ENCODE measurements at places on chromosomes 2 and 18.

DNA sequence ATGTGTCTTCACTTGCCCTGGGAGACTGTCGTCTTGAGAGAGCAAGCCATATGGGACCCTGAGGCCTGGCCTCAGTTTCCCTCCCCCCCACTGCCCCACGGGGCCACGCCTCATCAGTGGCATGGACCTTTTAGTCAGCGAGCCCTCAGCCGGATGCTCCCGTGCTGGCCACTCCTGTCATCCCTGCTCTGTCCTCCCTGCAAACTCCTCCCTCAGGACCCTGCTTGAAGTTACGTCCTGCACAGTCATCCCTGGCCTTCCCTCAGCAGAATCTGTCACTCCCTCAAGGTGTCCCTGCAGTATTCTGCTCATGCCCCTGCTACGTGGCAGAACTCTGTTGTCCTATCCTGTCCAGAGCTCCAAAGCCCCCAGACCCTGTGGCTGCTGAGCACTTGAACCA lies 265.1 kb downstream of the NEDD4L start:
- DNase-seq, result no peak

- no peak for DNase-seq
Observed at GRCh38 chr2:124079045-124079444, 54.0 kb downstream of the CNTNAP5 start.

- DNase-seq, result no peak
Observed at GRCh38 chr2:191951832-191952231, 104.9 kb upstream of the CAVIN2 start.

DNA sequence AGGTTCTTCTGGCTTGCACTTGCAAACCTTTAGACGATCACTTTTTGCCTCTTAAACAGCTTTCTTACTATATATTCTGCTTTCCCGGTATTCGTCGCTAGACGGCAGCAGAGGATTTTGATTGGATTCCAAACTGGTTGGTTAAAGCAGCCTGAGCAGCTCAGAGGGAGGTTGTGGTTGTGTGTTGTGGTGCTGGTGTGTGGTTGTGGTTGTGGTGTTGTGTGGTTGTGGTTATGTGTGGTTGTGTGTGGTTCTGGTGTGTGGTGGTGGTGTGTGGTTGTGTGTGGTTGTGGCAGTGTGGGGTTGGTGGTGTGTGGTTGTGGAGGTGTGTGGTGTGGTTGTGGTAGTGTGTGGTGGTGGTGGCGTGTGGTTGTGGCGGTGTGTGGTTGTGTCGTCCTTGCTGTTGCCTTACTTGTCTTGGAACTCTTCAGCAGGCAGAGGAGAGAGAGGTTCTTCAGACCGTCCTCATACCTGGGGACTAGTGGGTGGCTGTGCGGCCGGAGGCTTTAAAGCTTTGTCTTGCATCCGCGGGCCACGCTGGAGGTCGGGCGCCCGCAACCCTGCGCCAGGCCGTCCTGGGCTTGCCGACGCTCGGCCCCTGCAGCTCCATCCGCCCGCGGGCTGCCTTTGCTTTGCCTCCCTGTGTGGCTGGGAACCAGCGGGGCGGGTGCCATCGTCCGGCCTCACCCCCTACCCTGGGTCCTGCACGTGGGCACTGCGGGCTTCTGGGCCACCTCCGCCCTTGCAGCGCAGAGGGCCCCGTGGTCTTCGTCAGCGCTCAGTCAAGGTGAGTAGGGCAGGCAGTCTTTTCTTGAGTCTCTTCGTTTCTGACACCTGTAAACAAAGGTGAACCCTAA lies 190.8 kb downstream of the ARHGAP28 start:
- DNase-seq, result no peak

GRCh38 chr2:202006301-202006700 lies 27.4 kb upstream of the FZD7 start:
- no peak for DNase-seq
